Fibroblast of skin of left quadriceps (primary cell): ENCODE measurements at places on chromosomes 3 and 15.

DNA sequence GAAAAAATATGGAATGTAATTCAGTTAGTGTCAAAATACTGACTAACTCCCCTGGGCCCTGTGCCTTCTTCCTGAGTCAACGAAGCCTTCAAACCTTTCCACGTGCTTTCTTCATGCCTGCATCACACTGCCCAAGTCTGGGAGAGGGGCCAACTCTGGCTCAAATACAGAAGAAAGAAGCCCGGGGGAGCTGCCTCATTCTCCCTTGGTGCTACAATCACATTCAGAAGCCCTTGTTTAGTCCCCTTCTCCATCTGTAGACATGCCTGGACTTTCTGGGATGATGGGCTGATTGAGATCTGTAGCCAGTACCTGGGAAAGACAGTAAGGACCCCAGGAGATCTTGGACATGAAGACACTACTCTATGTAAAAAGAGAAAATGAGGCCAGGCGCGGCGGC lies 77.8 kb upstream of the GSK3B start:
- DNase-seq = peak; percentile 53

DNA sequence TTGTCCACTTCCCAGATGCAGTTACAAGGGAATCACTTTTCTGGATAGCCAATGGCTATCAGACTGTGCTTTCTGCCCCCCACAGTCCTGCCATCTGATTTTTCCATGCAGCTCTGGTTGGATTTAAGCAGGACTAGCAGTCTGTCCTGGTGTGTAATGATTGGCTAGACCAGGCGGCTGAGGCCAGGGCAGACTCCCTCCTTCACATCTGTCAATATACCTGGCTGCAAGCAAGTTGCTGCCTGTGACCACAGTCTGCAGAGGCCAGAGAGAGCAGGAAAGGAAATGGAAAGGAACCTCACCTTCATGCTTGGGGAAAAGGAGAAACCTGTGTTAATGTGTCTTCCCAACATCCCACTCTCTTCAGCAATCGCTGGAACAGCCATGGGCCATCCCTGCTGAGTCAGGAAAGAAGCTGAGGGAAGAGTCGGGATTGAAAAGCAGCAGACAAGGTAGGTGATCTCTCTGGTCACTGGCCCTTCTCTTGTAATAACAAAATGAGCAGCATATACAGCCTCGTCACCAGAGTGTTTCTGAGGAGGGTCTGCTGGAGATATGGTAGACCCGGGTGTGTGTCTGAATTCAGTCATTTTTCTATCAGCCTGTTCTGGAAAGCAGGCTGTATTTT lies 126.7 kb upstream of the PHLDB2 start:
- DNase-seq = no peak

DNA sequence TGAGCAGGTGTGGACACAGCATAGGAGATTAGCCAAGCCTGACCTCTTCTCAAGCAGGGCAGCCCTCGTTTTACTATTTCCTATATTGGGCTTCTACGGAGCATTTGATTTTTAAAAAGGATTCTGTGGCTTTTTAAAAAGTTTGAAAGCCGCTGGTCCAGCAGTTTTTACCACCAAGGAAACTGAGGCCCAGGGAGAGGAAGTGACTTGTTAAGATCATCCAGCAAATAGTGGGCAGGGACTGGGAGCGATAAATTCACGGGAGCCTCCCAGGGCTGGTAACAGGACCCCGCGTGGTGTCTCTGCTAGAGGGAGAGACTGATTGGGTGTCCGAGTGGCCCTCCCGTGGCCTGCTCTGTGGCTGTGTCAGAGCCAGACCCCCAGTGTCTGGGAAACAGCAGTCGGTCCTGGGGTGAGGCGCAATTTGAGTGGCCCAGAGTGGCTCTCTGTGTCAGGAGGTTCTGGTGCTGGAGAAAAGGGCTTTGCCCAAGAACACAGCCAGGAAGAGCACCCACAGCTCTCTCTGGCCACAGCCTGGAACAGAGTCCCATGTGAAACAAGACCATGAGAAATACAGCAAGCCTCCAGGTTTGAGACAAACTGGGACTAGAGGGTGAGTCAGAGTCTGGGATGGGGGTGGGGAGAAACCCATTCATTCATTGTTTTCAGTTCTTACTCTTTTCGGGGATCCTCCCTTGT lies 4.2 kb downstream of the FURIN start:
- DNase-seq = no peak

DNA sequence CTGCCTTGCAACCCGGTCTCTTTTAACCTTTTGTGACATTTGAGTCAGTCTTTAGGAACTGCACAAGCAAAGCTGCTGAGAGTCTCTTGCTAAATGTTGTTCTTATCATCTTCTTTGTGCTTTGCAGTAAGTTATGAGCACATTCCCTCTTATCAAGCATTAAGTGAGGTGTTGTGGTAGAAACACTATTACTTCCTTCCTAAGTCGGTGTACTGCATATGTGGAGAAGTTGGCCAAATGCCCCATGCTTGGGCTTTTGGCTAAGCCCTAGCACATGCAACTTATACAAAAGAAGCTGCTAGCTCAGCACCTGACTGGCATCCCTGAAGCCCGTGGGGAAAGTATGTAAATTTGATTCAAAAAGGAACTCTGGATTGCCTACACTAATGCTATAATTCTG lies 136.5 kb upstream of the RBMS3 start:
- no peak for DNase-seq

GRCh38 chr3:64856106-64856505 lies 168.3 kb upstream of the ADAMTS9 start:
- no peak for DNase-seq

- DNase-seq = no peak
Measured at GRCh38 chr3:58720526-58720925, 54.0 kb upstream of the FAM3D start.

GRCh38 chr3:81530180-81530939 lies 231.1 kb downstream of the GBE1 start:
- no peak for DNase-seq

- no peak for DNase-seq
Measured at GRCh38 chr15:89809787-89810148, 4.9 kb downstream of the ANPEP start.

- DNase-seq = no peak
Measured at GRCh38 chr15:75815811-75816719, 27.2 kb upstream of the UBE2Q2 start.

GRCh38 chr3:106247902-106248684 lies 379.3 kb upstream of the CBLB start:
- peak; percentile 10 for DNase-seq

GRCh38 chr15:75531041-75531450 lies 48.1 kb downstream of the PTPN9 start:
- DNase-seq = peak; percentile 6

- peak; percentile 74 for DNase-seq
Measured at GRCh38 chr3:52240059-52240885, 1.3 kb upstream of the TWF2 start.

DNA sequence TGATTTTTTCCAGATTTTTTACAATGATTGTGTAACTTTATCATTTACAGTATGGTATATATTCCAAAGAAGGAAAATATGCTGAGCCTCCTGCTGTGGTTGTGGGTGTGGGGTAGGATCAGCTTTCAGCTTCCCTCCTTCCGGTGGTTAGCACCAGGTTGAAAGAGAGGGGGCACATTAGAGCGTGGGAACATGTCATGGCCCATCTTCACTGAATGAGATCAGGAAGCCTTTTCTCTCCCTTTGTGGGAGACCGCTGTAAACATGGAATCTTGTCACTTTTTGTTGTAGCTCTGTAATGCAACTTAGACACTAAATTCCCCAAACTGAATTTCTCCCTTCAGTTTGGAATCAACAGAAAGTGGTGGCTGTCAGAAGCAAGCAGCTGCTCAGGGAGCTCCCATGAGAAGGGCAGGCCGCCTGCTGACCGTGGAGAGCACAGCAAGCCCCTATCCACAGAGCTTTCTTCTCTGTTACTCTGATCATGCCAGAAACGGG lies 86.7 kb upstream of the LIMD1 start:
- peak; percentile 74 for DNase-seq

GRCh38 chr15:71334873-71335272 lies 219.6 kb downstream of the THSD4 start:
- DNase-seq = no peak

- DNase-seq = no peak
Measured at GRCh38 chr3:168457954-168458539, 362.3 kb upstream of the GOLIM4 start.

GRCh38 chr15:78914027-78914764 lies 30.6 kb downstream of the CTSH start:
- no peak for DNase-seq

DNA sequence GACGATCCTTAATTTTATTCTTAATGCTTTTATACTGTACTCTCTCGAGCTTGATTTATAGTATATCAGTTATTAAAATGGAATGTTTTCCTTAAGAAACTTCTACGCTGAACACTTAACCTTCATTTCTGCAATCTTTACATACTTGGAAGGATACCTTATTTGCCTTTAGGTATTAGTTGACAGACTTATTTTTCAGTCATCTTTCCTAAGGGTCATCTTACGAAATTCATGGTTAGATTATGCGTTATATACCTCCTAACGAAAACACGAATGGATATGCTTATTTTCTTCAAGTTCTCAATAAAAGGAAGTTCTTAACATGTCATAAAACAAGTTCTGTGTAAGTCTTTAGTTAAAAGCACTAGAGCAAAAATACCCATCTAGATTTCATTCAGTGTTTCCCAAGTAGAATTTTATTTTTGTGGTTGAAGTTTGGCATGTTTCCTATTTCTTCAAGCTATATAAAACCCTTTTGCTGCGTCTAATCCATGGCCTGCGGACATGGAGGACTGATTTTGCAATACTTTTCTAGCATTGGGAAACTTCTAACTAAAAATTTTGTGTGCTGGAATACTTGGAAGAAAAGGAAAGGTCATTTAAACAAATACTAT lies 231.3 kb downstream of the TP63 start:
- peak; percentile 76 for DNase-seq

DNA sequence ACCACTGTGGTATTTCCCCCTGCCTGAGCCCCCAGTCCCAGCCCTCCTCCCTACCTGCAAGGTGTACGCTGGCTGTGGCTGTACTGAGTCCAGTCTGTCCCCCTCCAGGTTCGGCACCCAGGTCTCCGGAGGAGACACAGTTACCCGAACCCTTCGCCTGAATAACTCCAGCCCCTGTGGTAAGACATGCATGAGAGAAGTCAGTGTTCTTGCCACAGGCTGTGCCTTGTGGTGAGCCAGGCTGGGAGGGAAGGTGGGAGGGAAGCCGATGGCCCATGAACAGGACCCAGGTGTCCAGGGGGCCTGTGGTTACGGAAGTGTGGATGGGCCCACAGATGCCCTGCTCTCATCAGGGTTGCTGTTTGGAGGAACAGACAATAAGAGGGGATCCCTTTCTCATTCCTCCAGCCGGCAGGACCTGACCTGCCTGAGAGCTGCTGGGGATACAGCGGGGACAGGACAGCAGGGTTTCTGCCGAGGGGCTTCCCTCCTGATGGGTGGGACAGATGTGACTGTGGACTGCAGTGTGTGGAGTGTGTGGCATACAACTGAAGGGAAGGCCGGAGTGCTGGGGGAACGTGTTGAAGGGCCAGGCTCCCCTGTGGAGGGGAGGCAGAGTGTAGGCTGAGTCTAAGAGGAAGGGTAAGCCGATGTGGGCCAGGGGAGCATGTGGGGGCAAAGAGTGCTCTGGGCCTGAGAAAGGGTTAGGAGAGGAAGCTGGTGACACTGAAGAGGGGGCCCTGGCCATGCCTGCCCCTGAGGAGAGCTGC lies 21.9 kb downstream of the ACAA1 start:
- DNase-seq = no peak

DNA sequence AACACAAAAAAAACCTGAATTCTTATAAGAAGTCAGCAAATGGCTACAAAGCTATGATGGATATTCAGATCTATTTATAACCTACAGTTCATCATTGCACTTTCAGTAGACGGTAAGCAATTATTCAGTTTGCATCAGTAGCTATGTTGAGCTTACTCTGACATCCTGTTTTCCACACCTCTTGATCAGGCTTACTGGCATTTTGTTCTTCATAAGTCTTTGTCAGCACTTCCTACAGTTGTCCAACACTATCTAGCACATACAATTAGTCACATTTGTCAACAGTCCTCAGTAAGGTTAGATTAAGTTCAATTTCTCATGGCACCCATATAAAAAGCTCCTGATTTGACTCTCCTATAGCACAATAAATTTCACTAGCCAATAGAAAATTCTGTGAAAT lies 71.2 kb upstream of the ST3GAL6 start:
- DNase-seq = no peak

DNA sequence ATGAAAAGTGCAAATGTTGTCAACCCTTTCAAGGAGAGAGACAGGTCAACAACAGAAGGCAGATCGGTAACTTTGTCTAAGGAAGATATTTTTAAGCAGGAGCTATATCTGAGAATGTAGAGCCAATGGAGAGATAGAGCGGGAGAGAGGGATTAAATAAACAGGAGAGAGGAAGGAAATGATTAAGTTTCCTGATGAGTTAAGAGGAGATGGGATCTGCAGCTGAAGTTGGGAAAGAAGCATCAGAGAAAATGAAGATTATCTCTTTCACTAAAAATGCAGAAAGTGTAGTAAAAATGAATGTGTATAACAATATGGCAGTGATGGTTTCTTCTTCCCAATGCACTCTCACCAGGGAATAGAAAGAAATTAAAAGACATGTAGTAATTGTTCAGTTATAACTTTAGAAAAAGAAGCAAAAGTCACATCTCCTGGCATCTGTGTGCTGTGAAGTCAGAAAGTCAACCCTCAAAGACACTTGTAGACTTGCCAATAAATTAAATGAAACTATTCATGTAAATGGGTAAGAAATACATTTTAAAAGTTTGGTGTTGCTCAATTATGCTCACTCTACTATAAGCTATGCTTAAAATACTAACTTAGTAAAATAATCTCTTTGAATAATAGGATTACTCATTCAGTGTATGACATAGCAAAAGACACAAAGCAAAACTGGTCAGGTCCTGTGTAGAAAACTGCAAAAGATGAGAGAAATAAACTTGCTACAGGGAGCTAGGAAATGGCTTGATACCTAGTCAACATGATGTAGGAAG lies 264.6 kb downstream of the ZIC4 start:
- no peak for DNase-seq

- DNase-seq = peak; percentile 59
Measured at GRCh38 chr15:75647370-75648155, at the start of gene SNX33. TSS of gene SNX33 (plus strand) at chr15:75647912. CDS start at chr15:75649103, 1,191 bp downstream.

DNA sequence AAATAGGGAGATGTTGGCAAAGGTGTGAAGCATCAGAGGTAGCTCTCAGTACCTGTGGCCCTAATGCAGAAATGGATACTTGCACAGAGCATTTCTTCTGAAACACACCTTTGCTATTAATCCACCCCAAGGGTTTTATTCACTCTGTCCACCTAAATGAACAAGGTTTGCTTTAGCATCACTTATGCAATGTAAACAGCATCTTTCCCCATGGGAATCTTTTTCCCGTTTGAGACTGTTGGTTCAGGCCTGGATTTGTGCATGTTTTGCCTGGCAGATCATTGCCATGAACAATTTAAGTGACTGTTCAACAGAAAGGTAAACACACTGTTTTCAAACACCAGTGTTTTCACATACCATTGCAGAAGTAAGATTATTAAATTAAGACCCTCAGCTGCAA lies 508.3 kb downstream of the SOX2 start:
- DNase-seq = no peak
